Hematopoietic multipotent progenitor cell (in vitro differentiated cells): ENCODE measurements at places on chromosomes 1 and 21. TPM values are rescaled to one million over a fixed set of nuclear protein-coding genes. Genes with fewer than 3 reads are reported as not detected.

ATP8B2 gene
- 154 TPM for total RNA-seq

BTBD19 gene
- 3.5 TPM for total RNA-seq

FAM163A gene
- total RNA-seq: under 0.01 TPM

SV2A gene
- 30.2 TPM for total RNA-seq

THEM5 gene
- not detected for total RNA-seq

WDR77 gene
- 73.0 TPM for total RNA-seq
